DMS 273 treated with DMSO at 0.1 percent for 48 hours (cell line): ENCODE measurements at places on chromosomes 5 and 9.

- DNase-seq = no peak
Measured at GRCh38 chr5:130652176-130652575, 512.9 kb downstream of the HINT1 start.

DNA sequence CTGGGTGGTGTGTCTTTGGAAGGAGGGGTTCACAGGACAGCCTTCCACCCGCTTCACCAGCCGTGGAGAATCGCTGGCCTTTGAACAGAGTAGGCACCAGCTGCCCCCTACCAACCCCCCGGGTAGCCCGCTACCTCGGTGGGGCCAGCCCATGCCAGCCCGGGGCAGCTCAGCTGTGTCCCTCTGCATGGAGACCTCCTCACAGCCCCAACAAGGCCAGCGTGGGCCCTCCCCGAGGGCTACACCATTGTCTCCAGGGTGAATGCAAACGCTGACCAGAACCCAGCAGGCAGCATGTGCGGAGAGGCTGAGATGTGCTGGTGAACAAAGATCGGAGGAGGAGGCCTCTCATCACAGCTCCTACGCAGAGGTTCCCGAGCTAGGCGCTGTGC is 51.9 kb downstream of the LMX1B start:
- no peak for DNase-seq

GRCh38 chr9:124652615-124653393 is 118.3 kb downstream of the NR6A1 start:
- DNase-seq = peak; percentile 46

- no peak for DNase-seq
Measured at GRCh38 chr9:123568691-123569688, 213.0 kb downstream of the CRB2 start.

GRCh38 chr5:109191153-109191558 is 218.6 kb downstream of the PJA2 start:
- no peak for DNase-seq

- DNase-seq = no peak
Measured at GRCh38 chr9:105193560-105193959, 50.9 kb upstream of the SLC44A1 start.

DNA sequence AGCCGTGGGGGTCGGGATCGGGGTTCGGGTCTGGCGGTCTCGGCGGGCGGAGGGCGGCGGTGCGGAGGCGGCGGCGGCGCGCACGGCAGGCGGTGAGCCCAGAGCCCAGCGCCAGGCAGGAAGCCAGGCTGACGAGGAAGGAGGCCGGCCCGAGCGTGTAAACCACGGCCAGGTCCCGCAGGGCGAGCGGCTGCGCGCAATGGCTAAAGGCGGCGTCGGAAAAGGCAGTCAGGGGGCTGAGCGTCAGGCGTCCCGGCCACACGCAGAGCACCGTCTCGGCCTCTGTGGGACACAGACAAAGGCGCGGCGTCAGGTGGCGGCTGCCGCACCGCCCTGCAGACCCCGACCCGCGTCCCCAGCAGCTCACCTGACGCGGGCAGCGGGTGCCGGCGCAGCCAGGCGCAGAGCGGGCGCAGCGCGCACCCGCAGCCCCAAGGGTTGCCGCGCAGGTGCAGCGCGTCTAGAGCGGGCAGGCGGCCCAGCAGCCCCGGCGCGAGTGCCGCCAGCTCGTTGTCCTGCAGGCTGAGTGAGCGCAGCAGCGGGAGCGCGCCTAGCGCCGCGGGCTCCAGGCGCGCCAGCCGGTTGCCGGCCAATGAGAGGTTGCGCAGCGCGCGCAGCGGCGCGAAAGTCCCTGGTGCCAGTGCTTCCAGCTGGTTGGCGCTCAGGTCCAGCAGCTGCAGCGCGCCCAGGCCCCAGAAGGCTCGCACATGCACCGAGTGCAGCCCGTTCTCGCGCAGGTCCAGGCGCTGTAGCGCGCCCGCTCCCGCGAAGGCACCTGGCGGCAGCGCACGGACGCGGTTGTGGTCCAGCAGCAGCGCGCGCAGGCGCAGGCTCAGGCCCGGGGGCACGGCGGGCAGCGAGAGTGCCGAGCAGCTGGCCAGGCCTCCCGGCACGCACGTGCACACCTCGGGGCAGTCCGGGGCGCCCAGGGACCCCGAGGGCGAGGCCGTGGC is 671 bp downstream of the LRRC26 start:
- DNase-seq = peak; percentile 63

DNA sequence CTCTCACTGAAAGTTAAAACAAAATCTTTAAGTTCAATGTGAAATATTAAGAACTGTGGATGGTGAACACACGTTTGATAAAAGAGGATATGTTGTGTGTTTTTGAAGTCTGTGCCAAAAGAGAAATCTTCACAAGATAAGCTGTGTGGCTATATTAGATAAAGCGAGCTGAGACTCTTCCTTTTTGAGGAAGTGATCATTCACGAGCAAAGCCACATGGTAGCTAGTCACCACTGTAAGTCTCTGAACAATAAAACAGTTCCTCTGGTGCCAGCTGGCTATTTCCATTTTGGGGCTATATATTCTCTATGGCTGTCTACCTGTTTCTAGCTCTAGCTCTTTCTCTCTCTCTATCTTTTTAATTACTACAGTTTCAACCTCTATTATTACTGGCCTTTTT is 1849.2 kb upstream of the C9orf72 start:
- DNase-seq = no peak

- DNase-seq = no peak
Measured at GRCh38 chr5:76524101-76524835, 98.9 kb downstream of the F2RL2 start.

DNA sequence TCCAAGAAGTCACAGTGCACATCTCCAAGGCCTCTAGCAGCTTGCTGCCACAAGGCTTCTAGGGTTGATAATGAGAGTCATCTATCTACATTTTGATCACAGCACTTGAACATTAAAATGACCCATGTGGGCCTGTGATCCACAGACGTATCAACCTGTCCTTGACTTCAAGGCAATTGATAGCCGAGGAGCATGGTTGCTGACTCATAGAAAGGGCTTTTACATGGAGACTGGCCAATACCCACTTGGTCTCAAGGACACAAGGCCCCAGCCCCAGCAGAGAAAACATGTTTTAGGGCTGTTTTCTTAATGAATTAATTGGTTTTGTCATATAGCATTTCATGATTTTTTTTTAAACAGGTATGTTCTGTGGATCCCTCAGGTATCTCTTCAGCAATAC is 314.0 kb downstream of the SEMA5A start:
- no peak for DNase-seq

- no peak for DNase-seq
Measured at GRCh38 chr5:135650081-135650480, 71.3 kb upstream of the CXCL14 start.

- no peak for DNase-seq
Measured at GRCh38 chr5:142551338-142552067, 134.4 kb downstream of the FGF1 start.

GRCh38 chr5:18305288-18305924 is 671.1 kb downstream of the TAF11L14 start:
- DNase-seq = peak; percentile 3

DNA sequence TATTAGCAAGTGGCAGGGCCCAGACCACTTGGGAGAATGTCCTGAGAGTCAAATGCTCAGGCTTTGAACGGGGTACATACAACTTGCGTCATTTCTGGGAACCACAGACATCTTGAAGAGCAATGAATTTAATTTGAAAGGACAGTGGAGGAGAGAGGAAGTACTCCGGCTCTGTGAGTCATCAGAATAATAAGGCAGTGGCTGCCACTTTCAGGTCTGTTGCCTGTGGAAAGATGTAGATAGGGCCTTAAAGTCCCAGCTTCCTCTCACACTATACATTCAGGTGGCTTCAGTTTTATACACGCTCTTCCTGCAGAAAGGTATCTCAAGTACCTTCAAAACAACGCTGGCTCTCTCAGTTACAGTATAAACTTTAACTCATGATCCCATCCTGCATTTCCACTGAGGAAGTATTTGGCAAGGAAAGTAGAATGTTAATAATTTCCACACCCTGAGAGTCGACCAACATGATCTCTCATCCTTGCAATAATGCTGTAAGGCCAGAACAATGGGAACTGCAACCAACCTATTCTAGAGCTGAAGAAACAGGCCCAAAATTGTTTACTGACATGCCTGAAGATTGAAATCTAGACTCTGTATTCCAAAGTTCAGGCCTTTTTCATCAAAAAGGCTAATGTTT is 6.8 kb upstream of the PRUNE2 start:
- no peak for DNase-seq

DNA sequence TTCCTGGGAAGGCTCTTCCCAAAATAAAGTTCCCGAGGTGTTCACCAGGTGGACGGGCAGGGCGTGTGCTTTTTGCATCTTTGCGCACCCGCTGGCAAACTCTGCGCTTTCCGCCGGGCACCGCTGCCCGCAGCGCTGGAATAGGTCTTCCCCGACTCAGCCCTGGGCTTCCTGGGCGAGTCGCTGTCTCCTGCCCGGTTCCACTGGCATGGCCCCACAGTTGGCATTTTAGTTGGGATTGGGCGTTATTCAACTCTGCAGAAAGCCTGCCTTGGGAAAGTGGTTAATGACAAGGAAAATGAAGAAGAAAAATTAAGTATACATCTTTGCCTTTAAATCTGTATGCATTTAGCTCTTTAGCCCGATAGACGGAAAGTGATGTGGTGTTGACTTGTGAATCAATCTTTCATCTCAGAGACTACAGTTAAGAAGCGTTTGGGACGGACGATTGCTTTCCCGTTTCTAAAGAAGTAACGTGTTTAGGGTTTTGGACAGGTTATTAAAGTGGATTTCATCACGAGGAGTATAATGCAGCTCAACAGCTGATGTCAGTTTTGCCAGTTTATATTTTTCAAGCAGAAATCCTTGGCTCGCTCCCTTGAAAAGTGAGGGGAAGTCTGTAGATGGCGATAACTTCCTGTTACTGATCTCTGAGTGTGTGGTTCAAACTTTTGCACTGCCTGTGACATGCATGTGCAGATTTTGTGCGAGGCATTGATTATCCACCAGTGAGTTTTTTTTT is 946 bp downstream of the ADCY2 start:
- DNase-seq = no peak

- no peak for DNase-seq
Measured at GRCh38 chr9:133640580-133641395, 4.6 kb downstream of the DBH start.

- no peak for DNase-seq
Measured at GRCh38 chr9:26673261-26673660, 219.3 kb downstream of the CAAP1 start.

- no peak for DNase-seq
Measured at GRCh38 chr5:138606378-138607064, 31.3 kb upstream of the HSPA9 start.

- DNase-seq = no peak
Measured at GRCh38 chr5:123597018-123597417, 85.0 kb downstream of the CSNK1G3 start.

- DNase-seq = no peak
Measured at GRCh38 chr9:137294681-137295237, 7.3 kb downstream of the NRARP start.

GRCh38 chr9:27618066-27618465 is 44.8 kb upstream of the C9orf72 start:
- DNase-seq = no peak

DNA sequence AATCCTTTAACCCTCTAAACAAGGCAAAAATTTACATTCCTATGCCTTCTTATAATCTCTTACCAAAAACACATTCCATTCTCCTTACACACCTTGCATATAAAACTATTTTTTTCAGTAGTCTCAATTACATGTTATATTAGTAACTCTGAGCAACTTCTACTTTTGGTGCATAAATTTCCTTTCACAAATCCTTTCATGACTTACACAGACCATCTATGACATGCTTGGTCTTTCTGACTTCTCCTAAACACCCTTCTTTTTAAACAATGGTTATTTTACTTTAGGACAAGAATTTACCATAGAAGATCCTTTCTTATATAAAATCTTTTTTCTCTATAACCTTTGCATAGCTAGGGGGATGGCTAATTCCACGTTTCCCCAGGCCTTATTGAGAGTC is 208.0 kb upstream of the ARRDC3 start:
- DNase-seq = no peak

GRCh38 chr9:136332482-136332983 is 5.2 kb downstream of the GPSM1 start:
- DNase-seq = no peak

GRCh38 chr5:59055745-59056448 is 473.0 kb downstream of the RAB3C start:
- DNase-seq = no peak

DNA sequence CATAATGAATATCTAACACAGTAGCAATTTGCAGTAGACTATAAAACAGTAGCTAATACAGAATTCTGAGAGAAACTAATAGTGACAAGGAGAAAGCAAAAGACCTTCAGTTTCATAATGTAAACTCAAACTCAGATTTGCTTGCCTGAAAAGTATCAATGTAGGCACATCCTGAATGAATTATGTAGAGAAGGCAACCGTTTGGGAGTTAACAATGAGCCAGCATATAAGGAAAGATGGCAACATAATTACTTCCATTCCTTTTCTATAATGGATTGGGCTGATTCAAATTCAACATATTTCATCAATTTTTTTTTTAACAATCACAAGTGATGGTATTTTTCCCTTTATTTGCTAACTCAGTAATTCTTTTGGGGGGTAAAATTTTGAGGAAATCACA is 261.6 kb downstream of the SEMA5A start:
- DNase-seq = no peak

DNA sequence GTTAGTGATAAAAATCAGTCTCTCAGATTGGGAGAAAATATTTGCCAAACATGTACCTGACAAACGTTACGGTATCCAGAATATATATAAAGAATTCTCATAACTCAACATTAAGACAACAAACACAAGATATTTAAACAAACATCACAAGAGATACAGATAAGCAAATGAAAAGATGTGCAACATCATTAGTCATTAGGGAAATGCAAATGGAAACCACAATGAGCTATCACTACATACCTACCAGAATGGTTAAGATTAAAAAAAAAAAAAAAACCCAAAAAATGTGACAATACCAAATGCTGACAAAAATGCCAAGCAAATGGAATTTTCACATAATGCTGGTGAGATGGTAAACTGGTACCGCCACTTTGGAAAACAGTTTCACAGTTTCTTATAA is 15.4 kb downstream of the CERT1 start:
- DNase-seq = no peak

DNA sequence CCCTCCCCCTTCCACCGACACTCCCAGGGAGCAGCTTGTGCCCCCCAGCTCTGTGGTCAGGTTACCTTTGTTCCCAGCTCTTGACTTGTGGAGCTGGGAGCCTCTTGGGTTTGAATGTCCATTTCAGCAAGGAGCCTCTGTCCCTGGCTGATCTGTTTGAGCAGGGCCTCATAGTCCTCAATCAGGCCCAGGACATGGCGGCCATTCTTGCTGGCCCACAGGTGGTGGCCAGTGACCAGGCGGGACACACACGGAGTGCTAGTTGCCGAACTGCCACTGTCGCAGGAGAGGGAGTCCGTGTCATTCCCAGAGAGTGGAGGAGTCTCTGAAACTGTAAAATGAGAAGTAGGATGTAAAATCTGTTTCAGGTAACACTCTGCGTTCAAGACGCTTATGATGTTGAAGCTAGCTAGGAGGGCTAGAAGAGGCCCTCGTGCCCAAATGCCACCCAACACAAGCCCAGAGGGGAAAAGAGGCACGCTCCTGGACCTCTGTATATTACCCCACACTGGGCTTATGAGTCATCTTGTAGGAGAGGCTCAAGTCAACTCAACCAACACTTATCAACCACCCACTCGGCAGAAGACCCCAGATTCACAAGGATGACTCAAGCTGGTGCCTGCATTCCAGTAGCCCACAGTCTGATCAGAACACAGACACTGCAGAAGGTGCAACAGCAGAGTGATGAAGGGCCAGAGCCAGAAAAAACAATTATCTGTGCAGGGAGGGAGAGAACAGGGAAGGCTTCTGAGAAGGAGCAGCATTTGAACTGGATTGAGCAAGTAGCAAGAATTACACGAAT is 177.0 kb downstream of the CDK5RAP2 start:
- DNase-seq = no peak
